Uterus (tissue), 4 donors: ENCODE measurements at places on chromosomes 4 and X. TPM values are rescaled to one million over a fixed set of nuclear protein-coding genes. Genes with fewer than 3 reads are reported as not detected.

DNA sequence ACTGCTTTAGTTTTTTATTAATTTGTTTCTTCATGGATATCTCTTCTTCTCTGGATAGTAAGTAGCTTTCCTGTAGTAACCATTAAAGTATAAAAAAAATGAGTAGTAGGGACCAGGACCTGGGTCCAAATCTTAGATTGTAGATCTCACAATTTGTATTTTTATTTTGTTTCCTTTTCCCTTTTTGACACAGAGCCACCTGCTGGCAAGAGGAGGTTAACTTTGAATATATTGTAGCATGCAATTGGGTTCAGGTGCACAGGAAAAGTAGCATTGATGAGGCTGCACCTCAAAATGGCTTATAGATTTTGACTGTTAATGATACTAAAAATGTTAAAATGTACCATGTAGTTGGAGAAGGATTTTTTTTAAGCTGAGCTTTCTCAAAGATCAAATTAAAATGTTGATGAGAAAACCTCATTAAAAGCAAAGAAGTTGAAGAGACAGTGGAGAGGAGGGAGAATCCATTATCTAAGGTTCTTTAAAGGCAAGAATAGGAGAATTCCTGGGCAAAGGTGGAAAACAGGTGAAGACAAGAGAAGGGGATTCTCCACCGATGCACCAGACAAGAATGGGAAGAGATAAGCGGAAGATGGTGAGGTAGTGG lies 48.3 kb upstream of the HPGDS start:
- DNase-seq = no peak

- DNase-seq = no peak
Observed at GRCh38 chr4:148300877-148301276, 141.3 kb downstream of the NR3C2 start.

GRCh38 chr4:159042097-159042605 lies 60.7 kb upstream of the RAPGEF2 start:
- DNase-seq = no peak

- no peak for DNase-seq
Observed at GRCh38 chr4:2570551-2571222, 34.2 kb downstream of the FAM193A start.

MAGEA1 gene
- total RNA-seq = not detected

DNA sequence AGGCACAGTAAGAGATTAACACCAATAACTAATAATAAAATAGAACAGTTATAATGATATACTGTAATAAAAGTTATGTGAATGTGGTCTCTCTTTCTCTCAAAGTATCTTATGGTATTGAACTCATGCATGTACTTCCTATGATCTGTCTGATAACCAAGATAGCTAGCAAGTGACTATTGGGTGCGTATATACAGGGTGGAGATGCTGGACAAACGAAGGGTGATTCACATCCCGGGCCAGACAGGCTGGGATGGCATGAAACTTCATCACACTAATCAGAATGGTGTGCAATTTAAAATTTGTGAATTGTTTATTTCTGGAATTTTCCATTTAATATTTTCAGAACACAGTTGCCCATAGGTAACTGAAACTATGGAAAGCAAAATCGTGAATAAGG lies 96.8 kb downstream of the PHEX start:
- DNase-seq = no peak

GRCh38 chrX:9393571-9393970 lies 71.3 kb upstream of the TBL1X start:
- DNase-seq = no peak

DNA sequence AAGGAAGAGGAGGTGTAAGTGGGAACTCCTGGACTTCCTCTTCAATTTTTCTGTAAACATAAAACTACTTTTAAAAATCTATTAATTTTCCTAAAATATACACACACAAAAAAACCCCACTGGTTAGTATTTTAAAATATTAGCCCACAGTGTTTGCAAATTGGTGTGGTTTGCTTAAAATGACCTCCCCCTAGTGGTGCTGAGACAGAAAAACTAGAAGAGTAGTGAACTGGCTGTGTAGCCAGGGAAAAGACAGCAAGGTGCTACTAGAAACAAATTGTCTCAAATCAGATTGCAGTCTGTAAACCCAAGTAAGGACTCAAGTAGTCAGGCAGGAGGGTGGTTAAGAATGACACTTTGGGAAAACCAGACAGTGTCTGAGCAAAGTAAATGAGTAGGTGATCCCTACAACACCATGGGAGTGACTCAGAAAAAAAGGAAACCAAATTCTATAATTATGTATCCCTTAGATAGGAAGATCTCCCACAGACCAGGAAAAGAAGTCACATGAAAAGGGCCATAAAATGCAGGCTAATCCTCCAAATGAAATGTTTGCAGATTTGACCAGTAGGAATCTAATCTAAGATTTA lies 26.0 kb downstream of the AMTN start:
- no peak for DNase-seq

DNA sequence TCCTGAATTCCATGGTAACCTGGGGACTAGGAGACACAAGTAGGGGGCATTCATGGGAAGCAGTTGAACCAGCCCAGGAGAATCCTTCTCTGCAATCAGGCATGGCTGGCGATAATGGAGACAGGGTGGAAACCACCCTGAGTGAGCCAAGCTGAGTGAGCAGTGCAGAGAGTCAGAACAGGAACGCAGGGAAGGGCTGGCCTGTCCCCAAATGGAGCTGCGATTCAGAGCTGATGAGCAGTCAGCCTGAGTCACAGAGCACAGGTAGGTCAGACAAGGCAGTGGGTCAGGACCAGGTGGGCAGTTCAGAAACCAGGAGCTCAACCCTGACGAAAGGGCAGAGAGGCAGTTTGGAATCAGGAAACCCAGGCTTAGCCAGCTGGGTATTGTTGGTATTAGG lies 129.0 kb downstream of the BTC start:
- DNase-seq = no peak

DUSP21 gene
- not detected for total RNA-seq

TLR6 gene
- total RNA-seq = 3.1 TPM

THAP9 gene
- 26.9 TPM for total RNA-seq

GRCh38 chr4:56689201-56689969 lies 8.3 kb upstream of the HOPX start:
- no peak for DNase-seq

- no peak for DNase-seq
Observed at GRCh38 chrX:153731117-153731844, 6.6 kb downstream of the ABCD1 start.

DNA sequence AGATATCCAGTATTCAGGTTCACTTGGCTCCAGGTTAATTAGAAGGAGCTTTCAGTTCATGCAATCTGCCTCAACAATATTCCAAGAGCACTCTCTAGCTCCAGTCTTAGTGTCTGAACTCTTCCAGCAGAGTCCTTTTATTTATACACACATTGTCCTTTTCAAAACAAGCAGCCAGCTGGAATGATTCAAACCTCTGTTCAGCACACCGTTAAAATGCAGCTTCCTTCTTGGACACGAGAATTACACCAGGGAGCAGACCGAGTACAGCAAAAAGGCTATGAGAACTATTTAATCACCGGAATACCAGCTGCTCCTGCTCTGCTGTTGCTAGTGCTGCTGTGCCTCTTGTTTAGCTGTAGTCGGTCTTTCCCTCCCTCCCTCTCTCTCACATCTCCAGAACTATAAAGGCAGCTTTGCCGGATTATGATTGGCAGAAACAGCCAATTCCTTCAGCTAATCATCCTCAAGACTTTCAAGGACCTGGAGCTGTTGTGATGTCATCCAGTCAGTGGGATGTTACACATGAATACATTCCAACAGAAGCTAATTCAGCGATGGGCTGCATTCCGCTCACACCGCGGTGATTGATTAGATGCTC lies at the start of gene NDST4:
Gene NDST4 (minus strand): TSS at position 115 of the 601 bp plus-strand sequence. CDS start 36,584 bp downstream, outside the sequence.
- no peak for DNase-seq

DNA sequence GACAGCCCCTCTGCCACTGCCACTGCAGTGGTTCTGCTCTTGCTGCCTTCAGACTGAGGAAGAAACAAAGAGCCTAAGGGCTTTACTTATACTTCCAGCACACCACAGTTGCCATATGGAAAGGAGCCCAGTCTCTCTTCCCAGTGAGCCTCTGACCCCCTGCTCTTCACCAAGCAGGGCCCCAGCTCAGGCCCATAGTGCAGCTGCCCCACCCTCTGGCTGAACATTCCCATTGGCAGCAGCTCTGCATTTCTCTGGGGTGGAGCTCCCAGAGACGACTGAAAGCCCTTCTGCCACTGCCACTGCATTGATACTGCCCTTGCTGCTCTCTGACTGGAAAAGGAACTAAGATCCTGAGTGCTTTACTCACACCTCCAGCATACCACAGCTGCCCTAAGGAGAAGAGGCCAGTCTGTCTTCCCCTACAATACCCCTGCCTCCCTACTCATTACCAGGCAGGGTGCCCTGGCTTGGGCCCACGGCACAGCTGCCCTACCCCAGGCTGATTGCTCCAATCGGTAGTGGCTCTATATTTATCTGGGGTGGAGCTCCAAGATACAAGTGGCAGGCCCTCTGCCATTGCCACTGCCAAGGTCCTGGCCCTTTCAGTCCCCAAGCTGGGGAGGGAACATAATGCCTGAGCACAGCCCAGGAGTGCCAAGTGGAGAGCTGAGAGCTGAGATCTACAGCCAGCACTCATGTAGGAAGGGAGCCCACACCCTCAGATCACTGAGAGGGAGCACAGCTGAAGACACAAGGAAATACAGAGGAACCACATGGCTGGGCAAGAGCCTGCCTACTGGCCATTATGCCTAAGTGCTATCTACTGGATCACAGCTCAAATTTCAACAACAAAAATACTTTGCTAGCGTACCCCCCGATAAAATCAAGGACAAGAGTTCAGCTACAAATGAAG lies 36.0 kb downstream of the AWAT2 start:
- no peak for DNase-seq

SETD7 gene
- total RNA-seq = 60.5 TPM

DDIT4L gene
- total RNA-seq = 2.1 TPM

SLC2A9 gene
- 7.7 TPM for total RNA-seq

GRCh38 chrX:136616987-136617685 lies 30.8 kb upstream of the CD40LG start:
- DNase-seq = no peak

TREX2 gene
- total RNA-seq = 3.2 TPM

FAM200B gene
- 104 TPM for total RNA-seq

- no peak for DNase-seq
Observed at GRCh38 chrX:32778965-32779364, 432.4 kb downstream of the DMD start.

VMA21 gene
- total RNA-seq = 32.0 TPM
